Urinary bladder (tissue), 4 donors: ENCODE measurements at places on chromosomes 6 and 20. TPM values are rescaled to one million over a fixed set of nuclear protein-coding genes. Genes with fewer than 3 reads are reported as not detected.

ACSS1 gene
- total RNA-seq: 11.1 TPM

NUP153 gene
- 43.6 TPM for total RNA-seq

MUC22 gene
- not detected for total RNA-seq

TPD52L1 gene
- 23.6 TPM for total RNA-seq

FERMT1 gene
- 11.1 TPM for total RNA-seq

CST2 gene
- not detected for total RNA-seq

PRSS35 gene
- 47.9 TPM for total RNA-seq

SCGN gene
- 0.21 TPM for total RNA-seq

- no peak for DNase-seq
These were observed 198.9 kb downstream of the MTFR2 start for GRCh38 chr6:136051140-136051775.

DNA sequence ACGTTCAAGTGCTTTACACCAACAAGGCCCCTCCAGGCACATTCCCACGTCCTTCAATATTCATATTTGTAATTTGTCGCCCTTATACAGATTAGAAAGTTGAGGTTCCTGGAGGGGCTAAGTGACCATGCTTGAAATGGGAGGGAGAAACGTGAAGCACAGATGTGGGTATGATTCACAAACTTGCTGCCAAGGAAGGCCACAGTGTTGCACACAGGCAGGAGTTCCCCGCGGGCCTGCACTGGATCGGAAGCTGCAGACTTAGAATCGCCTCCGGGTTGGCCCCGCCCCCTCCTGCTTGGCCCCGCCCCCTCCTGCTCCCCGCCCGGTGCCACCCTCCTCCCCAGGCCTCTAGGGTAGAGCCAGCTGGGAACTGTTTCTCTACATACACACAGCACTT, 58.2 kb upstream of the QKI start:
- DNase-seq: no peak

DNA sequence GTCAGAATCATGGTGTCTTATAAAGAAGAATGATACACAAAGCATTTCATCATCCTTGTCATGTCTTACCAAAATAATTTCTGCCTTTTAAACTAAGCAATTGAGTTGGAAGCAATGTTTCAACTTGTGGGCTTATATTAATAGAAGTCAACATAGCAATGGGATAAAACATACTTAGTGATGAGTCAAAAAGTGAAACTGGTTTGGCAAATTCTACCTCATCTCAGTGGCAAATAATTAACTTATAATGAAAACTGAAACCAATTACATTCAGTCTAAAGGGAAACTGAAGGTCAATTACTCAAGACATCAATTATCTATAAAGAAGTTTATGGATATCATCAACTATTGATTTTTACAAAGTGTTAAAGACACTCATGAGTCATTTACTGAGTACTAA, 463.8 kb downstream of the BMP2 start:
- no peak for DNase-seq

GRCh38 chr6:108710030-108710429, 138.2 kb upstream of the ARMC2 start:
- no peak for DNase-seq

- no peak for DNase-seq
These were observed 641 bp downstream of the TCF15 start for GRCh38 chr20:609371-609964.

DNA sequence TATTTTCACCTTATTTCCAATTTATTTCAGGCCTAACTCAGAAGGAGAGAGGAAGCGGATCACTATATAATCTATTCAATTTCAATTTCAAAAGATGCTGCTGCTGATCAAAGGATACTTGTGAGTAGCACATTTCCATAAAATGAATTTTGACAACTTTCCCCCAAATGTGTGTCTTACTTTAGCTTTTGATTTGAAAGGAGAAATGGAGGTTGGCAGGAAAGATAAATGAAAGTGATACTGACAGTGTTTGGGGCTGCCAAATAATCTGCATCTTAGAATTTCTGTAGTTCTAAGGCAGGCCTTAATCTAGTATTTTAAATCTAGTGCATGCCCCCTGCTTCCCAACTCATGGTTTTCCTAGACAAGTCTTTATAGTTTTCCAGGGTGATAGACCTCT, 535.4 kb downstream of the DOK5 start:
- no peak for DNase-seq

GRCh38 chr6:13457577-13457976, 29.8 kb downstream of the GFOD1 start:
- no peak for DNase-seq

DNA sequence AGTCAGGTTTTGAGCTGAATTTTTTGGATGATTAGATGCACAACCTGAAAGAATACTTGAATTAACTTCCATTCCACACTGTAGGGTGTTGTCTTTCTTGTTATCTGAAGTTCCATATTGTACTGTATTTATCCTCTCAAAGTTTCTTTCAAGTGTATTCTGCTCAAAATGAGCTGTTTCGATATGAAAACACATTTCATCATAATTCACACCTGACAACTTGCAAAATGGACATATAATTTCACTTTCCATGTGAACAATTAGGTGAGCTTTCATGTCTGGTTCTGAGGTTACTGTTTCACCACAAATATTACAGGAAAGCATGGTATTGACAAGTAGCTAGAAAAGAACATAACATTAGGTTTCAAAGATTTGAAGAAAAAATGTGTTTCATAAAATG, 1.7 kb downstream of the ZUP1 start:
- no peak for DNase-seq
